ENCODE measurements at places on chromosomes 16 and 17.

DNA sequence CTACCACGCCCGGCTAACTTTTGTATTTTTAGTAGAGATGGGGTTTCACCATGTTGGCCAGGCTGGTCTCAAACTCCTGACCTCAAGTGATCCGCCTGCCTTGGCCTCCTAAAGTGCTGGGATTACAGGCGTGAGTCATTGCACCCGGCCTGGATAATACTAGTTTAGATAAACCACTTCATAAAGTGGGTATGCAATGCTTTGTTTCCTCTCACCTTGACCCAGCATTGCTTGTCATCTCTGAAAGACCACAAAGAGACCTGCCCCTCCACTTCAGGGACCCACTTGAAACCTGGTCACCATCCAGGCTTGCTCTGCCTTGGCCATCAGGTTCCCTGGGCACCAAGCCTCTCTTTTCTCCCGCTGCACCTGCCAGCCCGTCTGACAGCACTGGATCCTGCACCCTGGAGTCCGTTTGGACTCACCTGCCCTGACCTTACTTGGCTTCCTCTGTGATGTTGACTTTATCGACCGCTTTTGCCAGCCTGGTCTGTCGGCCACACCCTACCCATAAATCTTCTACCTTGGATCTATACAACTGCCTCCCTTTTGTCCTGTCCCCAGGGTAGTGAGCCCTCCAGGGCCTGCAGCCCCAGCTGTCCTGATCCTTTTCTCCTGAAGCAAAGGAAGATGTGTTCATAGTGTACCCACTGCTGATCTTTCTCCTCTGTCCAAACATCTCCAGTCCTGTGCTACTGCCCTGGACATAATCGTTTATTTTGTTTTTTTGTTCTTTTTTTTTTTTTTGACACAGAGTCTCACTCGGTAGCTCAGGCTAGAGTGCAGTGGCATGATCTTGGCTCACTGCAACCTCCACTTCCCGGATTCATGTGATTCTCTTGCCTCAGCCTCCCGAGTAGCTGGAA is 12.7 kb upstream of the ZG16 start:
- DNase-seq: no peak

DNA sequence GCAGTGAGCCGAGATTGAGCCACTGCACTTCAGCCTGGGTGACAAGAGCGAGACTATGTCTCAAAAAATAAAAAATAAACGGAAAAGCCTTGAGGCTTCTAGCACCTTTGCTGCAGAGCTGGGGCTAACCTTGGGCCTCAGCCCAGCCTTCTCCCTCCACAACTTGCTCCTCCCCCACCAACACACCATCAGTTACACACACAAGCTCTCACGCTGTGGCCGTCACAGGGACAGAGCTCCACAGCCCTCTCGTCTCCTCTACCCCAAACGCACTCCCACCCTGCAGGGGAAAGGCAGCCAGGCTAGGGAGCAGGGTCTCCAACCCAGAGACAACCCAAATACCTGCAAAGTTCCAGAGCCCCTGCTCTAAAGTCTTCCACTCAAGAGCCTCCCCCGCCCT is 22.0 kb upstream of the MRPS23 start:
- no peak for DNase-seq

DNA sequence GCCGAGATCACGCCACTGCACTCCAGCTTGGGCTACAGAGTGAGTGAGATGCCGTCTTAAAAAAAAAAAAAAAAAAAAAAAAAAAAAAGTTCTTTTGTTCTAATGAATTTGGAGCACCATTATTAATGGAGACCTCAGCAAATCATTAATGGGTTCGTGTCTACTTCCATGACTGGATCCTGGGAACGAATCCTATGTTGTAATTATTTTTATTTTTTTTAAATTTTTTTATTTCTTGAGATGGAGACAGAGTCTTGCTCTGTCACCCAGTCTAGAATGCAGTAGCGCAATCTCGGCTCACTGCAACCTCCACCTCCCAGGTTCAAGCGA is 30.7 kb downstream of the SPOP start:
- DNase-seq: no peak

GRCh38 chr17:59620064-59620359 is 317 bp downstream of the CLTC start:
- DNase-seq: no peak

GRCh38 chr17:13989138-13989537 is 80.2 kb upstream of the COX10 start:
- no peak for DNase-seq

DNA sequence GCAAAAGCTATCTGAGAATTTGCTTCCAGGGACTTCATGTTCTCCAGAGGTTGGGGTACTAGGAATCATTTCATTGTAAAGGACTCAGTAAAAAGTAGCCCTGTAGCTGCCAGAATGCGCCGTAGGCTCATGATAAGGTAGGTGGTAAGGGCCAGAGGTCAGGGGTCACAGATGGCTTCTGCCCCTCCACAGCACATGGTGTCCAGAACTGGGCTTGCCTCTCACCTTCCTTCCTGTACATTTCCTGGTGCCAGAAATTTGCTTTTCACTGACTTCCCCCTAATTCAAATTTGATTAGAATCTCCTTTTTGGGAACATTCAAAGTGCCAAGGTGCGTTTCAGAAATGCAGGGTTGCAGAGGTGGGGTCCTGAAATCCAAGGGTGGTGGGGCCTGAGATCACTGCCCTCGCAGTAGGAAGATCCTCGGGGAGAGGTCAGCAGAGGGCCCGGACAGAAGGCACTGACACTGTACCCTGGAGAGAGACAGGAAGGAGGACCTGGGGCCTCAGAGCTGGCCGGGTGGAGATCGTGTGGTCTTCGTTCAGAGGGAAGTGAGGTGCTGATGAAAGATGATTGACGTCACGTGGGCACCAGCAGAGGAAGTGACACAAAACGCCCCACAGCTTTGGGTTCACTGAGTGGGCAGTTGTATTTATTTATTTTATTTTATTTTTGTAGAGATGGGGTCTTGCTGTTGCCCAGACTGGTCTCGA is 25.5 kb upstream of the METRNL start:
- no peak for DNase-seq

- DNase-seq: no peak
Measured at GRCh38 chr17:74245871-74246270, 28.2 kb upstream of the DNAI2 start.

GRCh38 chr16:83482545-83483162 is 325.1 kb upstream of the HSBP1 start:
- DNase-seq: no peak

- DNase-seq: no peak
Measured at GRCh38 chr17:67082107-67082506, 37.8 kb downstream of the CACNG1 start.

GRCh38 chr16:80023865-80024264 is 423.3 kb upstream of the MAF start:
- DNase-seq: no peak

GRCh38 chr17:8056232-8056975 is 17.5 kb downstream of the ALOX15B start:
- DNase-seq: no peak

DNA sequence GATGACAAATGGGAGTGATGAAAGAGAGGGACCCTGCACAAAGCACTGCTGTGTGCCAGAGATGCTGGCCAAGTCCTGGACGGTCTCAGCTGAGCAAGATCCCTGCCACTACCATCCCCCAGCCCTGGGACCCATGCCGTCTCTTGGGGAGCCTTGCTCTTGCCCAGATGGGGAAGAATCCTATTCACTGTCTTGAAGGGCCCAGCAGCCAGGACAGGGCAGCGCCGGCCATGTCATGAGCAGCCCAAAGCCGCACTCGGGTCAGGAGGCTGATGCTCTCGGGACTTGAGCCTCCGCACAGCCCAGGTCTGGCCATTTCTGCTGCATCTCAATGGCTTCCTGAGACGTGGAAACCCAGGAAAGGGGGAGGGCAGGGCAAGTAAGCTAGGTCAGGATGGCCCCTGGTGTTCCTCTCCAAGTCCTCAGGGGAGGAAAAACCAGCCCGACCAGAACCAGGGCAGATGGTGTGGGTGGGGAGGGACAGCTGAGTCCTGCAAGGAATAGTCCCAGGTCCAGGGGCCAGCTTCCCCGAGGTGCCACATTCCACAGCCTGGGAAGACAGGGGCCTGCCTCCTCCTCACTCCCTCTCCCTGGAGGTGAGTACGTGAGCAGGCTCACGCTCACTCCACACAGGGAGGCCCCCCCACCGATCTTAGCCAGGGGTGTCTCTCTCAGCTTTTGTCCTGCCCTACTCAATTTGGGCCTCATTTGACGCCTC is 7.8 kb upstream of the KRT19 start:
- no peak for DNase-seq
